ENCODE measurements at places on chromosomes 2 and 18.

- DNase-seq: no peak
Observed at GRCh38 chr2:7667260-7667757, 750.1 kb downstream of the RNF144A start.

GRCh38 chr2:174350018-174350417 lies 15.3 kb downstream of the SP9 start:
- no peak for DNase-seq

DNA sequence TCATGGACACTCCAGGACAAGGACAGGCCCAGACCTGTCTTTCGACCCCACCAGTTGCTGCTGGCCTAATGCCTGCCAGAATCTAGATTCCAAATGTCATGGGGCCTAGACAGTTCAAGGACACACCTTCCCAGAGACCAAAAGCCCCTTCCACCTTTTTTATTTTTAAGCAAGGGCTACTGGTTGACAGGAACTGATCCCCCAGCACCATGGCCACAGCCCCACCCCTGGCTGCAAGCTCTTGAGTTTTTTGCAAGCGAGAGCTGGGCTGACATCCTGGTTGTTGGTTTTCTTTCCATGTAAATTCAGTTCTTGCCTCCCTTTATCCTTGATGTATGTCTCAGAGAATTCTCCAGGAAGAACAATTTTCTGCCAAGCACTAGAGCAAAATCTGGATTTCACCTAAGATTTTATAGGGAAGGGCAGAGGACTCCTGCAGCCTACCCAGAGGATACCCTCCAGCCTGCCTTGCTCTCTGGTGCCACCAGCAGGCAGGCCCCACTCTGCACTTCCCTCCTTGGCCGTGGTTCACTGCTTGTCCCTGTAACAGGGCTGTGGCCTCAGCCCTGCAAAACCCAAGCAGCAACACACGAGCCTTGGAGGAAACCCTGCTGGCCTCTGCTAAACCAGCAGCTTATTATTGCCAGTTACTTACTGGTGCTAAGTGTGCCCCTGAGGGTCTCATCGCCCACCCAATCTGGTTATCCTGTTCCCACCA lies 97.7 kb downstream of the TWIST2 start:
- no peak for DNase-seq

GRCh38 chr2:127909019-127909418 lies 23.3 kb upstream of the AMMECR1L start:
- no peak for DNase-seq

DNA sequence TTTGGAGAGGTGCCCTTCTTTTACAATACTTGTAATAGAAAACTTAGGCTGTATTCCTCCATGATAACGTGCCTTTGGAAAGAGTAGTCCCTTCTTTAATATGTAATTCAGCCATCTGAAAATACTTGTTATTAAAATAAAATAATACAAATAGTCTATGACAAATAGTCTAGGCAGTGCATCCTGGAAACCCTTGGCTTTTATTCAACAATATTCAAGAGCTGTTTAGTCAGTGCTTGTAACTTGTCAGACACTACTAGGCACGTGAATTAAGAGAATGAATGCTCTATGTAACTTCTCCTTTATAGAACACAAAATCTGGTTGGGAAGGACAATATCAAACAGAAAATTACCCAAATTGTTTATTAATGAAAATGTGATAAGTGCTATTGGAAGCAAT lies 388.2 kb downstream of the MTX2 start:
- no peak for DNase-seq

DNA sequence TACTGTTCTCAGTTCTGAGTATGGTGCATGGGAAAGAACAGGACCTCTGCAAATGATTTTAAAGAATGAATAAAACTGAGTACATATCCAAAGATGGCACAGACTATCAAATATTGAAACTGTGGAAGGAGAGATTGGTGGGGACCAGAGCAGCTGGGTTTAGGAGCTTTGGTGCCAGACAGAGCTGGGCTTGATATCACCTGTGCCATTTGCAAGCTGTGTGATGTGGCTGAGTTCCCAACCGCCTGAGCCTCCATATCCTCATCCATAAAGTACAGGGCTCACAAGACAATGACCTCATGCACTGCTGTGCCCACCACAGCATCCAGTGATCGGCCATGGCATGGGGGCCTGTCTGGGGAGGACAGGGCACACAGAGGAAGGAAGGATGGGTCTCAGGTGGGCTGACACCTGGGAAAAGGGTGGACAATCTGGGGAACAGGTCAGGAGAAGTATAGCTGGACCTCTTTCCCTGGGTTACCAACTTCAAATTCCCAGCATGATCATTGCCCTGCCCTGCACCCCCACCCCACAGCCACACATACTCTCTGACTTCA lies 83.9 kb upstream of the RAB6C start:
- DNase-seq: no peak

GRCh38 chr2:71742953-71743601 lies 289.7 kb downstream of the DYSF start:
- no peak for DNase-seq

- DNase-seq: no peak
Observed at GRCh38 chr2:239120664-239121063, 272.8 kb downstream of the TWIST2 start.

DNA sequence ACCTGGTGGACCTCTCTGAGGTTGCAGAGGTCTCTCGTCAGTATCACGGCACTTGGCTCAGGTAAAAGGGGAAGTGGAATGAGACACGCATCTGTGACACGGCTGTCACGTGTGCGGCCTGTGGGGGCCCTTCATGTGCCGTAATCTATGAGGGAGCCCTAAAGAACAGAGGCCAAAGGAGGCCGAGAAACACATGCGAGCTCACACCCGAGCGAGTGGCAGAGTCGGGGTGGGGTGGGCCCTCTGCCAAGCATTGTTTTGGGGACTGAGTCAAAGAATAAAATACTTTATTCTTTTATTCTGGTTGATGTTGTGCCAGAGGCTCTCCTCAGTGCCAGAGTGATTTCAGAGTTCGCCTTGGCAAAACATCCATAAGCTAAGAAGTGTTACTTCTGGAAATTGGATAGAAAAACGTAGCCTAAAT lies 43.3 kb downstream of the PLB1 start:
- no peak for DNase-seq

GRCh38 chr18:49055754-49056172 lies 105.0 kb upstream of the SMAD7 start:
- DNase-seq: no peak

DNA sequence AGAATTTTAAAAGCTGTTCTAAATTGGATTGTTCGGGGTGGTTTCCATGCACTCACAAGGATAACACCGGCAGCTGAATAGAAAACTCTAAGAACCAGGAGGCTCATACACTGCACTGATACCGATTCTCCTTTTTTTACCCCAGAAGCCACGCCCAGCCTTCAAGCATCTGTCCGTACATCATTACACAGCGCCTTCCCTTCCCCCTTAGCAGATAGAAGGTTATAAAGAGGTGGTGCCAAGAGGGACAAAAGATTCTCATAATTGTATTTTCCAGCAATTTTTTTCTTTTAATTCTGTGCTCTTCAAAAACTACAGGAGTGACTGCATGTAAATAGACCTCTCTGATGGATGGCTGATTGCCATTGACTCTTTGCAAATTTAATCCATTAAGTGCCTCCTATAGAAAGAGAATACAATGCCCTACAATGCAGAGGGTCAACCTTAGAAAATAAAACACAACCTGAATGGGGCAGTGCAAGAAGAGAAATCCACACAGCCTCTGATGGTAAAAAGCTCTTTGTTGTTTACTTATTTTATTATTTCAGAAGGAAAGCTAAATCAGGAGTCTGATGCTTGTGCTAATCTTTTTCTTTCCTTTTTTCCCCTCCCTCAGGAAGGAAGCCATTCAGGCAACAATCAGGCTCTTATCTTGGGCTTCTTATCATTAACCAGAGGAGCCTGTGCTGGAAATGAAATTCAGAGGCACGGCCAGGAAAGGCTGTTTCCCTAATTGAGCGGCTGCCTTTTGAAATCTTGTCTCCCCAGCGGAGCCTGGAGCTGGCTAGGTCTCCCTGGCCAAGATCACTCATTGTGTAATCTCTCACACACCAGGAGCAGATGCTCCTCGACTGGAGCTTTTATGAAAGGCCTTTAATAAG lies 198.9 kb upstream of the NABP1 start:
- no peak for DNase-seq

- DNase-seq: no peak
Observed at GRCh38 chr2:172299741-172300140, 127.6 kb upstream of the ITGA6 start.

- DNase-seq: no peak
Observed at GRCh38 chr2:144830543-144830942, 310.6 kb upstream of the ZEB2 start.

DNA sequence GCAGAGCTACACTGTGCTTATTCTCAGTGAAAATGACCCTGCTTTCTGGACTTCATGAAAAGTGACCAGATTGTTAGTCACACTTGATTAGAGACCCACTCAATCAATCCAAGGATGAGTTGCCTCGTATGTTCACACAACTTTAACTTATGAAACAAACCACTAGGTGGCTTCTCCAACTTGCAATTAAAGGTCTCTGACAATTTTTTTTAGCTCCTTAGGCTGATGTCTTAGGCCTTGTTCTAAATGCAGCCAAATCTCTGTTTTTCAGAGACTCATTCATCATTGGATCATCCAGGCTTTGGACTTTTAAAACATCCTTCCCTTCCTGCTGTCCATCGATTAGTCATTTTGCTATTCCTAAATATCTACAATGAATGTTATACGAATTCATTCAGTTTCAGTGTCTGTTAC lies 63.4 kb downstream of the MREG start:
- DNase-seq: no peak

Measured in stimulated activated CD4-positive, alpha-beta T cell treated with anti-CD3 and anti-CD28 coated beads, Interleukin-12 subunit alpha, Interleukin-12 subunit beta, amount 100 ng/mL, for 24 hours (primary cell).